ENCODE measurements at places on chromosomes 12 and 14.

DNA sequence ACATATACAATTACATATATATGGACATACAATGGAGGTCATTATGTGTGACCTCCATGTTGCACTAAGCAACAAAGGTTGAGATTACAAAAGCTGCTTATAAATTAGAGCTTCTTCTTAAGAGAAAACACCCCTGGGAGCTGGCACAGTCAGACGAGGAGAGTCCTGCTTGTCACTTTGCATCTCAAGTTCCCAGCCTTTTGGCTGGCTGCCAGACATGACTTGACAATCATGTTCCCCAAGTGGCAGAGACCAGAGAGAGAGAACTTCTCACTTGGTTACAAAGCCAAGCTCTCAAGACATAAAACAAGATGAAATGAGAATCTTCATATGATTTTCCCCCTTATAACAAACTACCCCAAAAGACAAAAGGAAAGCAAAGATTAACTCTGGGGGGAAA is 8.5 kb upstream of the SYNJ2BP start:
- no peak overlapping the region for H3K4me3 ChIP-seq
- H3K27ac ChIP-seq = no peak overlapping the region
- H3K4me1 ChIP-seq = no peaks in the 10 kb centered on the region

GRCh38 chr14:47322751-47323150 is 352.7 kb downstream of the MDGA2 start:
- H3K4me3 ChIP-seq = no peak overlapping the region
- H3K27ac ChIP-seq = no peak overlapping the region
- H3K4me1 ChIP-seq = no peaks in the 10 kb centered on the region
- peaks cover 58% of the 10 kb centered on the region for H3K27me3 ChIP-seq

DNA sequence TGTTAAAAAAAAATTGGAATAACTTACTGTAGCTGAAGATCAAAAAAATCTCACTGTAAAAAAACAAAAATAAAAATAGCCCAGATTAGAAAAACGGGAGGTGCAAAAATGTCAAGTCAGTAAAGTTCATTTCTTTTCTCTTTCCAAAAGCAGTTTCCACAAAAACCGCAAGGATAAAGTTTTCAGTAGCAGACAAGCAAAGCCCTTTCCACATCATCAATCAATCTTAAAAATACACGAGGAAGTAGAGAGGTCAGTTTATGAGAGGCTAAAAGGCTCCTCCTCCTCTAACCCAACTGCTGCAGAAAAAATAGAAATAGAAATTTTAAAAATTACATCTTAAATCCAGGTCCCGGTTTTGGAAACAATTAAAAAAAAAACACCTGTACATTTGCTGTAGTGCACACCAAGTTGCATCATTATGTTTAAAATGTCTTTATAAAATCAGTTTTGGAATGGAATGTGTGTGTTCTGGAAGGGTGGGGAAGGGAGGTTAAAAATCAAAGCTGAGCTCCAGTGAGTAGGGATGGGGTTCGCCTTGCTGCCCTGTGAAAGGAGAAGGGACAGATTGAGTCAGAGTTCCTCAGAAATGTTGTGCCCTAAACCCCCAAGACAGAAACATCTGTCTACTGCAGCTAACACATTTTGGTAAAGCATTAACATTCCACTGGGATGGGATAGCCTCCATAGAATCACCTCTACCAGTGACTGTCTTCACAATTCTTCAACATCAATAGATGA is 5.8 kb downstream of the HNRNPC start:
- DNase-seq = no peak
- H3K27me3 ChIP-seq = no peaks in the 10 kb centered on the region
- peaks cover 60% of the 10 kb centered on the region for H3K4me1 ChIP-seq
- H3K36me3 ChIP-seq = peaks cover 100% of the 10 kb centered on the region
- no peak overlapping the region for H3K4me3 ChIP-seq
- peak overlapping the region; percentile 68 for H3K27ac ChIP-seq

DNA sequence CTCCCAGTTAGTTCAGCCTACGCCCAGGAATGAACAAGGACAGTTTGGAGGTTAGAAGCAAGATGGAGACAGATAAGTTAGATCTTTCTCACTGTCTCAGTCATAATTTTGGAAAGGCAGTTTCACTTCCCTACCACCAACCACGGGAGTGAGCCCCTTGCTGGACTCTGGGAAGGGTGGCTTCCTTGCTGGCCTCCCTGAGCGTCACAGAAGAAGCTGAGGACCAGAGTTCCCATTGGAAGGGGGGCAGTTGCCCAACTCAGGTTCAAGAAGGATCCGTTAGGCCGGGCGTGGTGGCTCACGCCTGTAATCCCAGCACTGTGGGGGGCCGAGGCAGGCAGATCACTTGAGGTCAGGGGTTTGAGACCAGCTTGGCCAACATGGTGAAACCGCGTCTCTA is 106.2 kb upstream of the MAX start:
- H3K27me3 ChIP-seq = no peaks in the 10 kb centered on the region
- H3K36me3 ChIP-seq = no peaks in the 10 kb centered on the region
- H3K4me1 ChIP-seq = peaks cover 20% of the 10 kb centered on the region
- DNase-seq = no peak
- no peak overlapping the region for H3K4me3 ChIP-seq
- H3K27ac ChIP-seq = no peak overlapping the region

DNA sequence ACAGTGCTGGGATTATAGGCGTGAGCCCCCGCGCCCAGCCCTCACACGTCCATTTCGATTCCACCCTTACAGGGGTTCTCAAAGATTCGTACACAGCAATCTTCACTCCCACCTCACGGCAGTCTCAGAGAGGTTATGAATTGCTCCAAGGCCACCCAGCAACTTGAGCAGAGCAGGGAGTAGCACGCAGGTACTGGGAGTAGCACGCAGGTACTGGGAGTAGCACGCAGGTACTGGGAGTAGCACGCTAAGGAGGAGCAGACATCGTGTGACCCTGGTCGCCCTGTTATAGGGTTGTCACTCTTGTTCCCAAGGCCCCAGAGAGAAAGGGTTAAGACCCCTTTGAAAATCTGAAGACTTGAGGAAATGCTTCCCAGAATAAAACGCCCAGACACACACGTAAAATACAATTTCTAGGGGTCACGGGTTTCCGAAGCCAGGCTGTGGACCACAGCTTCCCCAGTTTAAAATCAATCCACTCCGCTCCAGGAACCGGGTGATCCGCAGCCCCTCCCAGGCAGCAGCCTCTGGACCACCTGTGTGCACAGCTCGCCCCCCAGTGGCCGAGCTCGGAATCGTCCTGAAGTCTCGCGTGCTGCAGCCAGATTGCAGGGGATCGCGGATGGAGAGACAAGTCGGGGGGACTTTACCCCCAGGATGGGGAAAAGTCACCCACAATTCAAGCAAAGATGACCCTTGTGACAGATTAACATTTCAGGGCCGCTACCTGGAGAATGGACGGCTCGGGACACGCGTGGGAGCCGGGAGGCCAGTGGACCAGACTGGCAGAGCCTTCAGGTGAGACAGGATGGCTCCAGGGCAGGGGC is 92.0 kb downstream of the SCARB1 start:
- peaks cover 6% of the 10 kb centered on the region for H3K4me1 ChIP-seq
- no peaks in the 10 kb centered on the region for H3K36me3 ChIP-seq
- H3K27ac ChIP-seq = no peak overlapping the region
- DNase-seq = no peak

- no peak for DNase-seq
- peaks cover 10% of the 10 kb centered on the region for H3K36me3 ChIP-seq
- no peak overlapping the region for H3K4me3 ChIP-seq
- H3K27me3 ChIP-seq = no peaks in the 10 kb centered on the region
- peaks cover 13% of the 10 kb centered on the region for H3K4me1 ChIP-seq
Observed at GRCh38 chr14:102220031-102220430, 80.3 kb downstream of the WDR20 start.

- H3K4me3 ChIP-seq = no peak overlapping the region
- H3K36me3 ChIP-seq = no peaks in the 10 kb centered on the region
Observed at GRCh38 chr14:99551034-99551922, 52.7 kb downstream of the CCDC85C start.

GRCh38 chr12:56836800-56837663 is 73.9 kb downstream of the HSD17B6 start:
- no peaks in the 10 kb centered on the region for H3K36me3 ChIP-seq
- peak; percentile 71 for DNase-seq
- peaks cover 27% of the 10 kb centered on the region for H3K4me1 ChIP-seq
- no peaks in the 10 kb centered on the region for H3K27me3 ChIP-seq
- H3K4me3 ChIP-seq = no peak overlapping the region
- peak overlapping the region; percentile 86 for H3K27ac ChIP-seq

- no peak overlapping the region for H3K27ac ChIP-seq
- H3K36me3 ChIP-seq = no peaks in the 10 kb centered on the region
- DNase-seq = no peak
Observed at GRCh38 chr14:30053103-30053502, 125.5 kb upstream of the PRKD1 start.

GRCh38 chr12:41983394-41983793 is 161.3 kb downstream of the GXYLT1 start:
- H3K36me3 ChIP-seq = no peaks in the 10 kb centered on the region
- no peaks in the 10 kb centered on the region for H3K27me3 ChIP-seq
- H3K4me1 ChIP-seq = no peaks in the 10 kb centered on the region
- H3K4me3 ChIP-seq = no peak overlapping the region
- H3K27ac ChIP-seq = no peak overlapping the region
- DNase-seq = no peak

- no peak overlapping the region for H3K27ac ChIP-seq
- H3K4me3 ChIP-seq = no peak overlapping the region
- peaks cover 2% of the 10 kb centered on the region for H3K4me1 ChIP-seq
Observed at GRCh38 chr12:74229671-74230070, 308.0 kb upstream of the ATXN7L3B start.

- no peak overlapping the region for H3K27ac ChIP-seq
- H3K27me3 ChIP-seq = no peaks in the 10 kb centered on the region
- no peak overlapping the region for H3K4me3 ChIP-seq
- peaks cover 21% of the 10 kb centered on the region for H3K4me1 ChIP-seq
Observed at GRCh38 chr14:52348776-52349175, 34.7 kb downstream of the PTGER2 start.

- H3K4me1 ChIP-seq = peaks cover 65% of the 10 kb centered on the region
- DNase-seq = no peak
- no peaks in the 10 kb centered on the region for H3K27me3 ChIP-seq
Observed at GRCh38 chr14:59273737-59274136, 85.3 kb downstream of the DAAM1 start.

DNA sequence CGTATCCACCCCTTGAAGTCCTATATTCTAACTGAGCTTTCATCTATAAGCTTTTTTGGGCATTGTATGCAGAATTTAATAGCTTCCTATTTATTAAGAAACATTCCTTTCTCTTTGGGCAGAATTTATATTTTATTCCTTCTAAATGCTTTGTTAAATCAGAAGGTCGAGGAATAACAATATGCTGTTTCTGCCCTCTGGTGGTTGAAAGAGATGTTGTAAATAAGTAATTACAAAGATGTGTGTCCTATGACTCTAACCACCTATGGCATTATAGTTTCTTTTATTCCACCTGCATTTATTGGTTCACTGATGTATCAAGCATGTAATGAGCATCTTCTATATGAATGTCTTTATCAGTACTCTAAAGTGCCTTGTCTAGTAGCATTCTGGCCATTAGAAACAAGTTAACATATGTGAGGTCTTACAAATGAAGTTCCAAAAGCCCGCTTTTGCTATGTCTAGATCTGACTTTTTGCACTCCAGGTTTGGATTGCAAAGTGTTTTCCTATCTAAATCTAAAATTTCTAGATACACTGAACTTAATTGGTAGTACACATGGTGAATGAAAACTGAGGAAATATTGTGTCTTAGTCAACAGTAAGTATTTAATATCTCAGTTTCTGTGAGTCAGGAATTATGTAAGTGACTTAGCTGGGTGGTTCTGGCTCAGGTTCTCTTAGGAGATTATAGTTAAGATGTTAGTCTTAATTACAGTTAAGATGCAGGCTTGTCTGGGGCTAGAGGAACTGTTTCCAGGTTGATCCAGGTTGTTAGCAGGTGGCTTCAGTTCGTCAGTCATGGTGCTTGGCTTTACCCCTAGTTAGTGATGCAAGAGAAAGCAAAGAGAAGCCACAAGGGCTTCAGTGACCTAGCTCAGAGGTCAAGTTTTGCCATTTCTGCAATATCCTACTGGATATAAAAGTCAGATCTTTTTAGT is 57.5 kb downstream of the PLEKHA5 start:
- H3K4me1 ChIP-seq = no peaks in the 10 kb centered on the region
- no peaks in the 10 kb centered on the region for H3K36me3 ChIP-seq
- H3K4me3 ChIP-seq = no peak overlapping the region
- H3K27ac ChIP-seq = no peak overlapping the region

GRCh38 chr12:63885401-63885800 is 40.9 kb downstream of the SRGAP1 start:
- no peak for DNase-seq
- no peaks in the 10 kb centered on the region for H3K36me3 ChIP-seq
- no peaks in the 10 kb centered on the region for H3K4me1 ChIP-seq

DNA sequence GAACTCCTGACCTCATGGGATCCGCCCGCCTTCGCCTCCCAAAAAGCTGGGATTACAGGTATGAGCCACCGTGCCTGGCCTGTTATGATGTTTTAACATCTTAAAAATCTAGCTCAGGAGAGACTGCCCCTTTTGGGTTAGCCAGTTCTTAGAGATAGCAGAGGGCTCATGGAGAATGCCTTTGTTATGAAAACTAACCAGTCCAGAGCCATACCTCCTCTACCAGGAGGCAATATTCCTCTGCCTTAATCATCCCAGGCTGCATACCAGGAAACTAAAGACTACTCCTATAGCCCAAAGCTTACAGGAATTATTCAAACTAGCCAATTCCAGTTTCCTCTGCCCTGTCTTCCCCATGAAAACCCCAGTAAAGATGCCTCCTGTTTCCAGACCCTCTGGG is 96.0 kb upstream of the MDM1 start:
- H3K27ac ChIP-seq = no peak overlapping the region
- H3K27me3 ChIP-seq = no peaks in the 10 kb centered on the region
- H3K36me3 ChIP-seq = no peaks in the 10 kb centered on the region
- H3K4me1 ChIP-seq = no peaks in the 10 kb centered on the region

GRCh38 chr12:99128246-99128802 is 483.2 kb downstream of the APAF1 start:
- no peaks in the 10 kb centered on the region for H3K4me1 ChIP-seq
- H3K4me3 ChIP-seq = no peak overlapping the region
- H3K36me3 ChIP-seq = no peaks in the 10 kb centered on the region
- H3K27me3 ChIP-seq = no peaks in the 10 kb centered on the region
- no peak overlapping the region for H3K27ac ChIP-seq
